ENCODE measurements at places on chromosomes 3 and 15.
A peak's percentile ranks its signal among the peaks of the same experiment; 100 is the strongest.

DNA sequence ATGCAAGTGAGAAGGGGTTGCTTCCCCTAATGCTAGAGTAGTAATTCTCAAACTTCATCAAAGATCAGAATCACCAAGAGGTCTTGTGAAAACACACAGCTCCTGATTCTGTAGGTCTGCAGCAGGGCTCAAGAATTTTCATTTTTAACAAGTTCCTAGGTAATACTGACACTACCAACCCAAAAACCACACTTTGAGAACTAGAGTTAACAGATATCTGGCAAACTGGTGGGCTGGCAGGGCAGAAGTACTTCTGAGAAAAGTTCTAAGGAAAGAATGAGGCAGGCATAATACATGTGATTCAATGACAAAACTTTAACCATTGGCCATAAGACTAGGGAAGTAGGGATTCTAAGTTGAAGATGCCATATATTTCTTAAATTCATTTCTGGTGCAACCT is 8.8 kb upstream of the MINDY2 start:
- DNase-seq: no peak

DNA sequence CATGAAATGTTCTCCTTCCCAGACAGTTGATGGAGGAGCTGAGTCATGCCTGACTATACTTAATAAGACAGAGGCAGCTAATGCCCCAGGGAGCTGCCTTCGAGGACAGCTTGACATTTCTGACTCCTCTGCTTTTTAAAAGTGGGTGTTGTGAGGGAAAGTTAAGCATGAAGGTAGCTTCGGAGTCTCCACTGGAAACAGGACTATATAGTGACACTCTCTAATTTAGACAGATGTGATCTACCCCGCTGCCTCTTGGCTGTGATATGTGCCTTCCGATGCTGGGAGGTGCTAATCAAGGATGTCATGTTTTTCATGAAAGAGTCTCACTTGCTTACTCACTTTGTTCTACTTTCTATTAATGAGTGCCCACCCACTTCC is 72.7 kb downstream of the IL1RAP start:
- no peak for DNase-seq

GRCh38 chr3:108312656-108313055 is 16.3 kb downstream of the HHLA2 start:
- no peak for DNase-seq

- DNase-seq: no peak
Observed at GRCh38 chr3:25967385-25967784, 177.5 kb downstream of the OXSM start.

DNA sequence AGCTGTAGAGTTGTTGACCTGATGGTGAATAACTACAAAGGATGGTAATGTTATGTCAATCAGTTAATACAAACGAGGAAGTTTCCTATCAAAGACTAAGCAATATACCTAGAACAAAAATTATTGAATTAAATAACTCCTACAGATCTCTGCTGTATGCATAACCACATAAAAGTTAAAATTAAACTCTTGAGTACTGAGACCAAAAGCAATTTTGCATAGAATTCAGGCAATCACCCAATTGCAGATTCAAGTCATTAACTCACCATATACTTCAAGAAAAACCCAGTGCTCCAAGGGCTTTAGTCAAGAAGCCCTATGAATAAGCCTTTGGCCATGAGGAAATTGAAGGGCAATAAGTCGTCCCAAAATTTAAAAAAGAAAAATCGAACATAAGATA is 518.8 kb downstream of the MECOM start:
- no peak for DNase-seq

GRCh38 chr3:151871639-151872468 is 1.6 kb upstream of the SUCNR1 start:
- peak; percentile 55 for DNase-seq

DNA sequence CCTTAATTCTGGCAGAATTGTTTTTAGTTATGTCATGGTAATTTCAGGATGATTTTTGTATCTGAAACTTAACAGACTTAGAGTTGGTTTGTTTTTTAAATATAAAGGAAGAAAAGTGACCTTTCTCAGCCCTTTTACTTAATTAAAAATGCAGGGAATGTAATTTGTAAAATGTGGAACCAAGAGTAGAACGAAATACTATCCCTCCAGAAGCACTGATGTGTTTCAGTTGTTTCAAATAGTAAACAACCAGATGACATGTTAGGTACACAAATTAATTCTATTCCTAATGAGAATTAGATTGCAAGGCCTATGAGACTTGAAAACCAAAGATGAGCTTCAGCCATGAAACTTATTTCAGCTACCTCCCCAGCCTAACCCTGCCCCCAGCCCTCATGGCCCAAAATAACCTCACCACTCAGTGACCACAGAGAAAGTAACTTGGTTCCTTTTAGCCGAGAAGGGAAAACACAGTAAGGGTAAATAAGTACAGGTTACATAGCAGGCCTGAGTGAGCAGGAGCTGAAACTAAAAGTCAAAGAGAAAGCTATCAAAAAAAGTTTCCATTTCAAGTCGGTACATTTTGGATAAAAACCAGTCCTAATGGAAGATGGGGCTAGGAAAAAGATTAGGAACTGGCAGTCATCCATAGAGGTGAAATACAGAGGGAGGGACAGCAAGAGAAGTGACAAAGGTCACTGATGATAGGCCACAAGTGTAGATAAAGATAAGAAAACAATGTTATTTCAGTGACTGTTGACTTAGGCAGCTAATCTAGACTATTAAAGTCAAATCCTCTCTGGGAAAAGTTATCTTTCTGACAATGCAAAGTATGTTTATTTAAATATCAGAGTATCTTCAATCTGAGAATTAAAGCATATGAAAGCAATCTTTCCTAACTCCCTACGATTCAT is 23.2 kb downstream of the SENP8 start:
- no peak for DNase-seq
